Activated CD8-positive, alpha-beta T cell treated with anti-CD3 and anti-CD28 coated beads for 36 hours (primary cell): ENCODE measurements at places on chromosomes 2 and 18. TPM values are rescaled to one million over a fixed set of nuclear protein-coding genes. Genes with fewer than 3 reads are reported as not detected.

DNA sequence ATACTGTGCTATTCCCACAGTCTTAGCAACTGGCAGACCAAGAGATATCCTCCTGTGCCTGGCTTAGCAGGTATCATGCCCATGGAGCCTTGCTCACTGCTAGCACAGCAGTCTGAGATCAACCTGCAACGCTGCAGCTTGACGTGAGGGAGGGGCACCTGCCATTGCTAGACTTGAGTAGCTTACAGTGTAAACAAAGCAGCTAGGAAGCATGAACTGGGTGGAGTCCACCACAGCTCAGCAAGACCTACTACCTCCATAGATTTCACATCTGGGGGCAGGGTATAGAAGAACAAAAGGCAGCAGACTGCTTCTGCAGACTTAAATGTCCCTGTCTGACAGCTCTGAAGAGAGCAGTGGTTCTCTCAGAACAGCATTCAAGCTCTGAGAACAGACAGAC is 74.8 kb downstream of the AKAIN1 start:
- H3K36me3 ChIP-seq: peaks cover 3% of the 10 kb centered on the region
- DNase-seq: no peak
- H3K4me3 ChIP-seq: no peak overlapping the region
- H3K27me3 ChIP-seq: no peaks in the 10 kb centered on the region
- no peak overlapping the region for H3K27ac ChIP-seq

DNA sequence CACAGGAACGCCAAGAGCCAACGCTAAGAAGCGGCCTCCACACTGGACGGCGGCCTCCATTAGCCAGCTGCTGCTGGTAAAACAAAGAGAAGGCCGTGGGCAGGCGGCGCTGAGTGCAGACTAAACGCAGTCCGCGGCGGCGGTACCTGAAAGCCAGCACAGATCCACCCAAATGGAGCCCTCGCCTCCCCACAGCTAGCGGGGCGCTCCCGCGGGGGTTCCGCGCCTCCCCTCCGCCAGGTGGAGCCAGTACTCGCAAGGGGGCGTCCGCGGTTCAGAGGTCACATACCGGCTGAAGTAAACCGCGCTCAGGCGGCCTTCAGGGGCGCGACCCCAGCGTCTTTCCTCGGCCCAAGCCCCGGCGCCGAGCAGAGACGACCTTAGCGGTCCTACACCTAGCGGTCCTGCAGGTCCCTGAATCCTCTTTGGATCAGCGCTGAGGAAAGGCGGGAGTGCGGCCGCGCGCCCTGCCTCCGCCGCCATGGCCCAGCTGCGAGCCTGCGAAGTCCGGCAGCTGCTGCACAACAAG is 293.1 kb upstream of the ERBB4 start:
- H3K4me1 ChIP-seq: no peaks in the 10 kb centered on the region
- no peaks in the 10 kb centered on the region for H3K27me3 ChIP-seq
- H3K27ac ChIP-seq: no peak overlapping the region

GRCh38 chr2:178756843-178757242 is 50.4 kb downstream of the TTN start:
- no peak for DNase-seq
- H3K36me3 ChIP-seq: peaks cover under 1% of the 10 kb centered on the region

DNA sequence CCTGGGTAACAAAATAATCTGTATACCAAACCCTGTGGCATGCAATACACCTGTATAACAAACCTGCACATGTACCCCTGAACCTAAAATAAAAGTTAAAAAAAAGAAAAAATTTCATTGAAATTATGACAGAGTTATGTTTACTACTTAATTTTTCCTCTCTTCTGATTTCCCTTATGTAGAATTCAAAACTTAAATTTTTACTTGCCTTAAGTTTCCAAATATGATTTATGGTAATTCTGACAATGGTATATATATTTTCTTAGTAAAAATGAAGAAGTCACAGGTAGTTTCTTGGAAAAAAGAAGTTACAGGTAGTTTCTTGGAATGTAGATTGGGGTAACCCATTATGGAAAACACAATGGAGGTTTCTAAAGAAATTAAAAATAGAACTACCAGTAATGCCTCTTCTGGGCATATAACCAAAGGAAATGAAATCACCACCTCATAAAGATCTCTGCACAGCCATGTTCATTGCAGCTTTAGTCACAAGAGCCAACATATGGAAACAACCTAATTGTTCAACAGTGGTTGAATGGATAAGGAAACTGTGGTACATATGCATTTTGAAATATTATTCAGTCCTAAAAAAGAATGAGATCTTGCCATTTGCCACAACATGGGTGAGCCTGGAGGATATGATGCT is 164.9 kb downstream of the BABAM2 start:
- DNase-seq: no peak
- H3K4me1 ChIP-seq: peaks cover 32% of the 10 kb centered on the region
- H3K4me3 ChIP-seq: no peak overlapping the region

GRCh38 chr2:231037202-231037730 is at the start of gene C2orf72:
Gene C2orf72, plus strand, starts transcription at chr2:231037523. Its CDS starts 43 bp downstream, at chr2:231037566.
- no peaks in the 10 kb centered on the region for H3K4me1 ChIP-seq
- peak; percentile 17 for DNase-seq
- H3K36me3 ChIP-seq: no peaks in the 10 kb centered on the region
- no peak within 1 kb of the TSS for H3K27ac ChIP-seq
- peak within 1 kb of the TSS; percentile 53 for H3K4me3 ChIP-seq

DNA sequence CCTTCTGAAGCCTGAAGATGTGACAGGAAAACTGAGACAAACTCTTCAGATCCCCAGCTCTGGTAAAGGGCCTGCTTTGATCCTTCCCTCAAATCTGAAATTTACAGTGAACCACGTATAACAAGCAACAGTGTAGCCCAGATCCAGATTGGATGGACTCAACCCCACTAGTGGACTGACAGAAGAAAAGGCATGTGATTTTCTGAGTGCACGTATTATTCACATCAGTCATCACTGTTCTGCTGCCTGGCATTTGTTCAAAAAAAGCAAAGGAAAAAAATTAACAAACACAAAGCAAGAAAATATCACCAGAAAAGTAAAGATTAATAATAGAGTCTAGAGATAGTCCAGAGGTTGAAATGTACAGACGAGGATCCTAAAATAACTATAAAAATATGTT is 87.6 kb downstream of the CYRIA start:
- H3K27ac ChIP-seq: no peak overlapping the region
- H3K4me3 ChIP-seq: no peak overlapping the region
- H3K36me3 ChIP-seq: no peaks in the 10 kb centered on the region
- no peak for DNase-seq
- H3K4me1 ChIP-seq: no peaks in the 10 kb centered on the region

- H3K4me1 ChIP-seq: peaks cover 7% of the 10 kb centered on the region
- no peaks in the 10 kb centered on the region for H3K27me3 ChIP-seq
- H3K27ac ChIP-seq: peak overlapping the region; percentile 55
- no peak for DNase-seq
- peaks cover 53% of the 10 kb centered on the region for H3K36me3 ChIP-seq
These were observed 19.8 kb downstream of the VPS4B start for GRCh38 chr18:63402246-63403162.

DNA sequence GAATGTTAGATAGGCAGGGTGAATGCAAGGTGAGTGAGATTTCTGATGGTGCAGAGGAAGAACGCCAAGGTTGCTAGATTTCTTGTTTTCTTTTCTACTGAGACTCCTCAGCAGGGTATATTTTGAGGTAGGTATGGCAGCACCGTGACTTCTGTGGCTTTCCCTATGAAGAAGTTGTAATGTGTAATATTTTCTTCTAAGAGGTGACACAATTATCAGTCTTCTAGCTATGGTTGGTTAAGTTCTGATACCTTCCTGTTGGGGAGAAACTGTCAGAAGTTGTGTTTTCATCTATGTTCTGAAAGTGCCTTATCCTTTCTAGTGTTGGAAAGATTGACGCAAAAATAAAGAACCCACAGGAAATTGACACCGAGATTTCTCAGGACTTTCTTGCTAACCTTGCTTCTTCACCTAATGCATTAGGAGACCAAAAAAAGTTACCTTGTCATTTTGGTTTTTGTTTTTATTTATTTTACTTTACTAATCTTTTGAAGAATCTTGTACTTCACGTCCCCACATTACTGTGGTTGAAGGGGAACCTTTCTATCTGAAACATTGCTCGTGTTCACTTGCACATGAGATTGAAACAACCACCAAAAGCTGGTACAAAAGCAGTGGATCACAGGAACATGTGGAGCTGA is 11.9 kb downstream of the IL18R1 start:
- H3K4me3 ChIP-seq: peak overlapping the region; percentile 51
- DNase-seq: peak; percentile 73
- H3K27me3 ChIP-seq: no peaks in the 10 kb centered on the region
- peaks cover 83% of the 10 kb centered on the region for H3K4me1 ChIP-seq
- peak overlapping the region; percentile 96 for H3K27ac ChIP-seq
- H3K36me3 ChIP-seq: peaks cover 75% of the 10 kb centered on the region

- no peak for DNase-seq
- H3K27me3 ChIP-seq: peaks cover 1% of the 10 kb centered on the region
- H3K4me1 ChIP-seq: no peaks in the 10 kb centered on the region
- H3K36me3 ChIP-seq: no peaks in the 10 kb centered on the region
These were observed 15.8 kb downstream of the PKDCC start for GRCh38 chr2:42063431-42064171.

DNA sequence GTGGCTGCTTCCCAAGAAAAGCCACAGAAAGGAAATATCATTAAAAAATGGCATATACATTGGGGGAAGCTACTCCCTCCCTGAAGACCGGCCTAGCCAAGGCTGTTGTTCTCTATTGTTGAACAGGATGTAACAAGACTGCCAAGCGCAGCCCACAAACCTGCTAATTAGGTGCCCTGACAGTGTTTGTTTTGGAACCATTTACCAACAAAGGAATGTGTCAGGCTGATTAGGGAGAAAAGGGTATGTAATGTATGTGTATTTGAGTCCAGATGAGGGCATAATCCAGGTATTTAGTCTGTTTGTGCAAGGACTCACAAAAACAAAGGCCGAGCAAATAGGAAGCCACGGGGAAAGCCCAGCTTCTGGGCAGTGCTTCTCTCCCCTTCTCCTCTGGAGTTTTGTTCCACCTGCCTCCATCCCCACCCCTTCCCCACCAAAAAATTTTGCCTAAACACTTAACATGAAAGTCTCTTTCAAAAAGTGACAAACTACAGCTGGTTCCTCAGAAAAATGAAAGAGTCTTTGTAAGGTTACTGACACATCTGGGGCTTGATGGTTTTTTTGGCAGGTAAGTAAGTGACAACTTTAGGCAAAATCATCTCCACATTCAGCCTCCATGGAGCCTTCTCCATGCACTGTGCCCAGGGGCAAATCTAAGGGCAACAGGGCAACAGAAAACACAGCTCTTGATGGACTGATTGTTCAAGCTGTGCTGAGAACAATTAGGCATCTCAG is 78.3 kb upstream of the FZD5 start:
- no peak overlapping the region for H3K4me3 ChIP-seq
- peak overlapping the region; percentile 25 for H3K27ac ChIP-seq
- peak; percentile 14 for DNase-seq
- no peaks in the 10 kb centered on the region for H3K27me3 ChIP-seq
- peaks cover 2% of the 10 kb centered on the region for H3K36me3 ChIP-seq

GRCh38 chr2:218567797-218568189 is 358 bp downstream of the USP37 start:
- peaks cover 51% of the 10 kb centered on the region for H3K4me1 ChIP-seq
- no peaks in the 10 kb centered on the region for H3K27me3 ChIP-seq
- peak overlapping the region; percentile 88 for H3K4me3 ChIP-seq
- peaks cover 66% of the 10 kb centered on the region for H3K36me3 ChIP-seq
- H3K27ac ChIP-seq: peak overlapping the region; percentile 100
- DNase-seq: peak; percentile 80

GRCh38 chr2:168028362-168028761 is 219.0 kb downstream of the STK39 start:
- no peak overlapping the region for H3K4me3 ChIP-seq
- no peak overlapping the region for H3K27ac ChIP-seq
- no peaks in the 10 kb centered on the region for H3K27me3 ChIP-seq
- H3K36me3 ChIP-seq: peaks cover 16% of the 10 kb centered on the region
- H3K4me1 ChIP-seq: peaks cover 8% of the 10 kb centered on the region

GRCh38 chr2:263774-264492 is at the start of gene SH3YL1:
Gene SH3YL1, minus strand, starts transcription at chr2:264032. Its CDS starts 48 bp downstream, at chr2:263984.
- H3K36me3 ChIP-seq: peaks cover 38% of the 10 kb centered on the region
- DNase-seq: peak; percentile 61
- peak within 1 kb of the TSS; percentile 93 for H3K4me3 ChIP-seq
- H3K4me1 ChIP-seq: peaks cover 34% of the 10 kb centered on the region
- H3K27ac ChIP-seq: peak within 1 kb of the TSS; percentile 96
- no peaks in the 10 kb centered on the region for H3K27me3 ChIP-seq

DNA sequence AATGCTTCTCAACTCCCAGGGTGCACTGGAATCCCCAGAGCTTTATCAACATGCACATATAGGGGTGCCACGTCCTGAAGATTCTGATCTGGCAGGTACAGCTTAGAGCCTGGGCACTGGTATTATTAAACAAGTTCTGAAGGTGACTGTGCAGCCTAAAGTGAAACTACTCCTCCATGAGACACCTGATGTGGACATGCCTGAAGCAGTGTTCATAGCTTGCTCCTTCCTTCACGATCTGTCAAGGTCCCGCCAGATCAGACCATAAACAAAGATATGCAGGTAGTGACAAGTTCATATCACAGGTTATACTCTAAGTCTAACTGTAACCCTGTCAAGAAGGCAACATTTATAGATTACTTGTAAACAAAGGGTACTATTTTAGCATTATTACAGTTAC is 65.3 kb upstream of the DNER start:
- no peaks in the 10 kb centered on the region for H3K27me3 ChIP-seq
- no peak overlapping the region for H3K4me3 ChIP-seq
- peaks cover 34% of the 10 kb centered on the region for H3K36me3 ChIP-seq
- peaks cover 24% of the 10 kb centered on the region for H3K4me1 ChIP-seq

GRCh38 chr2:84897773-84898172 is 7.7 kb upstream of the TMSB10 start:
- no peak for DNase-seq
- H3K27ac ChIP-seq: peak overlapping the region; percentile 99
- H3K36me3 ChIP-seq: no peaks in the 10 kb centered on the region
- H3K4me3 ChIP-seq: no peak overlapping the region
- peaks cover 62% of the 10 kb centered on the region for H3K4me1 ChIP-seq

The PDE6D gene
- 23.5 TPM for total RNA-seq

The CNOT11 gene
- total RNA-seq: 56.7 TPM

The SERPINB3 gene
- not detected for total RNA-seq

The GTF2A1L gene
- not detected for total RNA-seq

The ELOA2 gene
- total RNA-seq: not detected
